ENCODE measurements at places on chromosomes 16 and 17. TPM values are rescaled to one million over a fixed set of nuclear protein-coding genes. Genes with fewer than 3 reads are reported as not detected.

Gene DNASE1L2
- 0.23 TPM for total RNA-seq

Gene NETO2
- 15.2 TPM for total RNA-seq

Gene HAGH
- total RNA-seq: 55.6 TPM

Gene ASPA
- 0.27 TPM for total RNA-seq

Gene NSF
- total RNA-seq: 33.8 TPM

GRCh38 chr17:37440424-37440823 is 33.7 kb downstream of the TADA2A start:
- no peak overlapping the region for H3K4me3 ChIP-seq
- H3K27ac ChIP-seq: no peak overlapping the region
- no peaks in the 10 kb centered on the region for H3K27me3 ChIP-seq
- H3K36me3 ChIP-seq: no peaks in the 10 kb centered on the region
- no peaks in the 10 kb centered on the region for H3K4me1 ChIP-seq

- no peaks in the 10 kb centered on the region for H3K27me3 ChIP-seq
- DNase-seq: no peak
- no peaks in the 10 kb centered on the region for H3K36me3 ChIP-seq
- H3K27ac ChIP-seq: no peak overlapping the region
- no peaks in the 10 kb centered on the region for H3K4me1 ChIP-seq
- H3K4me3 ChIP-seq: no peak overlapping the region
These were observed 53.2 kb downstream of the SMG6 start for GRCh38 chr17:2250140-2251095.

DNA sequence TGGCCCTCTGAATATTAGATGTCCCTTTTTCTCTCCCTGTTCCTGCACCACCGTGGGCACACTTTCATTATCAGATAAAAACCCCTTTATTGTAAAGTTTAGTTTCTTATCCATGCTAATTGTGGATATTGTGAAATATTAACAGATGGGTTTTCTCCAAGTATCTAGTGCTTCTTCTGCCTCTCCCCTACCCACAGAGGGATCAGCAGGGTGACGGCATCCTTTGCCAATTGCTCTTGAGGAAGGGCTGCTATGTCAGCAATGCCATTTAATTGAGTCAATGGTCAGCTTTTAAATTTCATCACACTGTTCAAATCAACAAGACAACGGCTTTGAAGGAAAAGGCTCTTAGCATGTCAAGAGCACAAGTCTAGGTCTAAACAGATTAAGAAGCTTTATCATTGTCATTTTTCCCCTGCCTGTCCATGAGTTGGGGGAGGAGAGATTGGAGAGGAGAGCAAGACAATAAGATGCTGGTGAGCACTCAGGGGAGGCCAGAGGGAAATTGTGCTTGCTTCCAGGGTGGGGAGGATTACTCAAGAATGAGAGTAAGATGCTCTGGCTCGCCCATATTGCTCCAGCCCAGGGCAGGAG is 443.0 kb upstream of the CCL2 start:
- H3K27me3 ChIP-seq: peaks cover 3% of the 10 kb centered on the region
- H3K4me1 ChIP-seq: no peaks in the 10 kb centered on the region
- no peak overlapping the region for H3K4me3 ChIP-seq
- H3K27ac ChIP-seq: no peak overlapping the region

GRCh38 chr17:7191069-7191468 is 11.9 kb upstream of the ASGR1 start:
- no peak overlapping the region for H3K27ac ChIP-seq
- DNase-seq: no peak
- H3K36me3 ChIP-seq: no peaks in the 10 kb centered on the region
- H3K27me3 ChIP-seq: no peaks in the 10 kb centered on the region
- H3K4me3 ChIP-seq: no peak overlapping the region

DNA sequence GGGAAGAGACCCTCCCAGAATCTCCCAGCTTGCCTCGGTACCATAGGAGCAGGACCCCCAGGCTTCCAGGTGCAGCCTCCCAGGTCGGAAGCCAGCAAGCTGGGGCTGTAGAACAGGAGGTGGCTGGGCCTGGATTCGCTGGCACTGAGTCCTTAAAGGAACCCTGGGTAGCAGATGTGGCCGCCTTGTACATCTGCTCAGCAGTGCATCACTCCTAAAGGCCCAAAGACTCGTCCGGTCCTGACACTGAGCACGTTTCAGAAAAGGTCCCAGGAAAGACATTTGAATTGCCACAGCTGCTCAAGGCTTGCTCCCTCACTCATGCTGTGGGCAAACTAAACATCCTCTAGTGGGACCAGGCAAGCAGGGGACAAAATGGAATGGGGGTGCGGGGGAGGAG is 172.8 kb downstream of the RAB11FIP4 start:
- peaks cover 38% of the 10 kb centered on the region for H3K4me1 ChIP-seq
- no peak overlapping the region for H3K27ac ChIP-seq
- DNase-seq: no peak
- no peaks in the 10 kb centered on the region for H3K36me3 ChIP-seq
- no peaks in the 10 kb centered on the region for H3K27me3 ChIP-seq
- H3K4me3 ChIP-seq: no peak overlapping the region

DNA sequence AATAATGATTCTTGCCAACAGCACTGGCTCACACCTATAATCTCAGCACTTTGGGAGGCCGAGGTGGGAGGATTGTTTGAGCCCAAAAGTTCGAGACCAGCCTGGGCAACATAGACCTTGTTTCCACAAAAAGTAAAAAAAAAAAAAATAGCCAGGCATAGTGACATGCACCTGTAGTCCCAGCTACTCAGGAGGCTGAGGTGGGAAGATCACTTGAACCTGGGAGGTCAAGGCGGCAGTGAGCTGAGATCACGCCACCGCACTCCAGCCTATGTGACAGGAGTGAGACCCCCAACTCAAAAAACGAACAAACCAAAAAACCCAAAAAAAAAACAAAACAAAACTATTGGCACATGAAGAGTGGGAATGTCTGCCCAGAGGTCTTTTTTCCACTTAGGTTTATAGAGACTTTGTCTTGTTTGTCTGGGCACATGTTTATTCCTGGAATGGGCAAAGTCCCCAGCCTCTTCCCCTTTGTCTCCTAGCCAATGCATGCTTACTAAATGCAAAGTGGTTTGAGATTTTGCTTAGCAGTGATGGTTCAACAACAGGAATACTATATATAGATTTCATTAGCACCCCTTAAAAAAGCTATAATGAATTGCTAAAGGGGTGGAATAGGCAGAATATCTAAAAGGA is 25.9 kb downstream of the NMT1 start:
- no peaks in the 10 kb centered on the region for H3K36me3 ChIP-seq
- H3K4me3 ChIP-seq: no peak overlapping the region
- no peaks in the 10 kb centered on the region for H3K27me3 ChIP-seq
- no peaks in the 10 kb centered on the region for H3K4me1 ChIP-seq

- H3K27ac ChIP-seq: no peak overlapping the region
- H3K27me3 ChIP-seq: peaks cover 23% of the 10 kb centered on the region
- no peak overlapping the region for H3K4me3 ChIP-seq
- DNase-seq: peak; percentile 69
- H3K36me3 ChIP-seq: no peaks in the 10 kb centered on the region
These were observed 1.5 kb downstream of the CASKIN1 start for GRCh38 chr16:2194852-2195321.

DNA sequence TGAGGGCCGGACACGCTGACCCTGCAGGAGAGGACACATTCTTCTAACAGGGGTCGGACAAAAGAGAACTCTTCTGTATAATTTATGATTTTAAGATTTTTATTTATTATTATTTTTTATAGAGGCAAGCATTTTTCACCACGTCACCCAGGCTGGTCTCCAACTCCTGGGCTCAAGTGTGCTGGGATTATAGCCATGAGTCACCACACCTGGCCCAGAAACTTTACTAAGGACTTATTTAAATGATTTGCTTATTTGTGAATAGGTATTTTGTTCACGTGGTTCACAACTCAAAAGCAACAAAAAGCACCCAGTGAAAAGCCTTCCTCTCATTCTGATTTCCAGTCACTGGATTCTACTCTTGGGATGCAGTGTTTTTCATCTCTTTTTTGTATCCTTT is 2.3 kb upstream of the SERPINF1 start:
- no peak for DNase-seq
- no peaks in the 10 kb centered on the region for H3K36me3 ChIP-seq
- no peak overlapping the region for H3K27ac ChIP-seq
- no peaks in the 10 kb centered on the region for H3K27me3 ChIP-seq
- no peak overlapping the region for H3K4me3 ChIP-seq
- H3K4me1 ChIP-seq: peaks cover 23% of the 10 kb centered on the region

GRCh38 chr16:24525970-24526559 is 13.3 kb upstream of the RBBP6 start:
- peak overlapping the region; percentile 20 for H3K27ac ChIP-seq
- H3K27me3 ChIP-seq: no peaks in the 10 kb centered on the region
- no peaks in the 10 kb centered on the region for H3K4me1 ChIP-seq
- no peak overlapping the region for H3K4me3 ChIP-seq
- peak; percentile 50 for DNase-seq

DNA sequence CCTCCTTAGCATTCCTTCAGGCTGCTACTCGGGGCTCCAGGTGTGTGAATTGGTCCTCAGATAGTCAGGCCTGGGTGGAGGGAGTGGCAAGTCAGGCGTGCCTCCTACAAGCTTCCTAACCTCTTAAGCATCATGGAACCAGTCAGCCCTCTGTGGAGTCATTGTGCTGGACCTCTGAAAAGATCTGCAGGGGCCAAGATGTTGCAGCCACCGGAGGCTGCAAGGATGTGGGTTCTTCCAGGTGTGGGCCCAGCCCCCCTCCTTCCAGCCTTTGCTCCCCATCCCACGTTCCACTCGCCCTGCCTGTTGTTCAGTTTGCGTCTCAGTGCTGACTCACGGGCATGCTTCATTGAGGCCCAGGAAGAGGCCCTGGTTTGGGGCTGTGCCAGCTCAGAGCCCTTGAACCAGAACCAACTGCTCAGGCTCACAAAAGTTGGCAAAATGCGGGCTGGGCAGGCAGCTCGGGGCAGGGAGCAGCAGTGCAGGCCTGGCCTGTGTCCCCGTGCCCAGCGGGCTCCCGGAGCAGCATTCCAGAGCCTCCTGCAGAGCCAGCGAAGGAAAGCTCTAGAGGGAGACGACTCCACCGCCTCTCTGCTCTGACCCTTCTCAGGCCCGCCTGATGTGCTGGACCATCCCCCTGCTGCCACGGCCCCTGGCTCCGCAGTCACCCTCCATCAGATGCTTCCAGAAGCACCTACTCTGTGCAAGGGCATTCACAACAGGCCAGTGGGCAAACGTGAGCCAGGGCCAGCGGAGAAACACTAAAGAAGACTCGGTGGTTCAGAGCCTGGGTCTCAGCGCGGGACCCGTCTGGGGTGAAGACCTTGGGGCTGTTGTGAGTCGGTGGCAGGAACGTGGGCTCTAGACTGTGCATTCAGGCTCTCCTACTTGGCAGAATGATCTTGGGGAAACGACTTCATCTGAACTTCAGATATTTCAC is 7.5 kb downstream of the LDHD start:
- peaks cover 43% of the 10 kb centered on the region for H3K4me1 ChIP-seq
- H3K27me3 ChIP-seq: no peaks in the 10 kb centered on the region
- no peak overlapping the region for H3K4me3 ChIP-seq
- DNase-seq: peak; percentile 70

DNA sequence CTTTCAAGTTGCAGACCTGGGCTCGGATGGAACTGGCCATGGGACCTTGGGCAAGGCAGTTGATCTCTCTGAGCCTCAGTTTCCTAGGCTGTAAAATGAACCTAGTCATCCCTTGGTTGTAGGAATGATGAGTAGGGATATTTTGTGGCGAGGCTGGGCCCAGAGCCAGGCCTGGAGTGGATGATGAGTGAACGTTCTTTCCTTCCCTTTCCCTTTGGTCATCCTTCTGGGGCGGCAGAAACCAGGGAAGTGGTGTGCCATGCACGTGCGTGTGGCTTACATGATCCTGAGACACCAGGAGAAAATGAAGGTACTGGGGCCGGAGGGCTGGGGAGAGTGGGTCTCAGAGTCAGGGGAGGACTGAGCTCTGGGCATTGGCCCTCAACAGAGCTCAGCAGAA is 8.4 kb downstream of the FBRS start:
- no peaks in the 10 kb centered on the region for H3K27me3 ChIP-seq
- H3K36me3 ChIP-seq: no peaks in the 10 kb centered on the region
- H3K4me3 ChIP-seq: no peak overlapping the region
- H3K27ac ChIP-seq: no peak overlapping the region
- DNase-seq: no peak

DNA sequence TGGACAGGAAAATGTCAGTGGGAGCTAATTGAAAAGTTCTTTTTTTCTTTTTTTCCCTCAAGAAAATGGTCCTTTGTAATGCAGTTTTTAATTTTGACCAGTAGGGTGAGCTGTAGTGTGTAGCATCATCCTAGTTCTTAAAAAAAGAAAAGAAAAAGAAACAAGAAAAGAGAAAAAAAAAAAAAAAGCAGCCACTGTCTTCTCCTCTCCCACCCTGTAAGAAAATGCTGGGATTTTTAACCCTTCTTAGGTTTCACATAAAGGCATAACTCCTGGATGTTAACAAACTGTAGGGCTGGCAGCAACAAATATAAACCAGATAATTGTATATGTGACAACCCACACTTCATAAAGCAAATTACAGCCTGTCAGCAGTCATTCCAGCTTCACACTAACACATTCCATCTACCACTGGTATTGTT is 78.1 kb downstream of the SKAP1 start:
- H3K4me1 ChIP-seq: no peaks in the 10 kb centered on the region
- no peak overlapping the region for H3K27ac ChIP-seq
- H3K36me3 ChIP-seq: no peaks in the 10 kb centered on the region

DNA sequence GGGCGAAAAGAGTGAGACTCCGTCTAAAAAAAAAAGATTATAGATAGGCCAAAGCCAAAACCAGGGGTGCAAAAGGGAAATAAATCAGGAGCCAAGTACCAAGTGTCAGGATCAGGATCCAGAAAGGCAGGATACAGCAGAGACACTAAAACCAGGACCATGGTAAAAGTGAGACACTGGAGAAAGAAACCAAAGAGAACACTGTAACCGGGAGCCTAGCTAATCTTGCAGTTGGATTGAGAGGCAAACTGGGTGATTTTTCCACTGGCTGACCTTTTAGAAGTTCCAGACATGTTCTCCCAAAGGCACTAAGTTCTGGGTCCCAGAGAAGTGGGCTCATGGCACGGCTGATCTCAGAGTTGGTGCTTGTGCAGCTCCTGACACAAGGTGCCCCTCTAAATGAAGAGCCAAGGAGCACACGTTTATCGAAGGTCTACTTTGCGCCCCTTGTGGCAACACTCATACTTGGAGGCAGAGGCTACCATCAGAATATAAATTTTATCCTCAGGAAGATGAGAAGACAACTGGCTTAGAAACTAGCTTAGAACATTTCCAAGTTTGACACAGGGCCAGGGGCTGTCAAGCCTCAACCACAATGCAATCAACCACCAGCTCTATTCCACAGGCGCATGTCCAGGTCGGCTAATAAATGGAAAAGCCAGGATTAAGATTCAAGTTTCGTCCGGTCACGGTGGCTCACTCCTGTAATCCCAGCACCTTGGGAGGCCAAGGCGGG is 27.5 kb upstream of the HELZ start:
- H3K4me1 ChIP-seq: no peaks in the 10 kb centered on the region
- H3K27me3 ChIP-seq: no peaks in the 10 kb centered on the region
- DNase-seq: no peak
- H3K4me3 ChIP-seq: no peak overlapping the region

DNA sequence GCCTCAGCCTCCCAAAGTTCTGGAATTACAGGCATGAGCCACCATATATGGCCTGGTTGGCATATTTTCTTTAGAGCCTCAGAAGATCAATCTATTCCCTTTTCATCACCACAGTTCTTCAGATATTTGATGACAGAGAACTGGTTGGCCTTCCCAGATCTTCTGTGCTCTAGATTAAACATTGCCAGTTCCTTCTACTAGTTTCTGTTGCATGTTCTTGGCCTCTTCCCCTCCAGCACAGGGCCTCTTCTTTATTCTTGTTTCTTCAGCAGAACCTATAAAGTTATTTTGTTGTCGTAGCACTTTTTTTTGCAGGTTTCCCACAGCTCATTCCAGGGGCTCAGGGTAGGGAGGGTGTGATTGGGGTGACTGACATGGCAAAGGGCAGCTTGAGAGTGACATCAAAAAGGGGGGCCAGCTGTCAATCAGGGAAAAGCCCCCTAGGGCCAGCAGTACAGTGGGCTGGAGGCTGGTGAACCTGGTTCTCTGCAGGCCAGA is 9.3 kb downstream of the CHD9 start:
- no peaks in the 10 kb centered on the region for H3K27me3 ChIP-seq
- no peaks in the 10 kb centered on the region for H3K36me3 ChIP-seq
- DNase-seq: no peak
- H3K4me1 ChIP-seq: no peaks in the 10 kb centered on the region
